Astrocyte of the hippocampus (primary cell): ENCODE measurements at places on chromosomes 1 and 21.
A peak's percentile ranks its signal among the peaks of the same experiment; 100 is the strongest.

DNA sequence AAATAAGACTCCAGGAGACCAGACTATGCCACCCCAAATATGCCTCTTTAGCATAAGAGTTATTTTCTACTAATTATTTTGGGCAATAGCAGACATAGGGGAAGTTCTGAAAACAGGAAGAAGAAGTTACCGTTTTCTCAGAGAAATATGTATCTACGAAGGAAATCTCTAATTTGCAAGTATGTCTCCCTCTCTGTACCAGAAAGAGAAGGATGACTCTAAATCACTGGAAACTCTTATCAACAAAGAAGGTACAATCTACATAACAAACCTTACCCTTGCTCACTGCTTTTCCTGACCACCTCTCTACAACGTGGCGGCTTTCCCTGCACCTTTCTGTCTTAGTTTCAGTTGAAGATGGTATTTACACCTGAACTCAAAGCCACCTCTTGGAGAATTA lies 49.0 kb downstream of the OMA1 start:
- no peak for DNase-seq

DNA sequence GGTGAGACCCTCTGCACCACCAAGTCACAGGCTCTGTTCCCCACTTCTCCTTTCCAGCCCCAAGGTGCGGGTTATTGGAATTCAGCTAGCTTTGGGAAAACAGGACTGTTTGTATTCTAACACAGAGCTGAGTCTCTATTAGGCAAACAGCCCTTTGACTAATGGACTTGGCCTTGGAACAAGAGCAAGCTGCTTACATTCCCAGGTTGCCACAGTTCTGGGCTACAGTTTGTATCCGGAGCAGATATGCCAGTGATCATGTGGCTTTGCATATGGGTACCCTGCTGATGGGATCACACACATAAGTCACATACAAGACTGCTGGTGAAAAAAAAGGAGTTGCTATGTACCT lies 110.5 kb upstream of the COA6 start:
- DNase-seq: peak; percentile 61

- DNase-seq: peak; percentile 81
These were observed 90.7 kb upstream of the VAMP3 start for GRCh38 chr1:7680207-7680954.

- no peak for DNase-seq
These were observed 10.2 kb downstream of the NFASC start for GRCh38 chr1:204880906-204881305.

DNA sequence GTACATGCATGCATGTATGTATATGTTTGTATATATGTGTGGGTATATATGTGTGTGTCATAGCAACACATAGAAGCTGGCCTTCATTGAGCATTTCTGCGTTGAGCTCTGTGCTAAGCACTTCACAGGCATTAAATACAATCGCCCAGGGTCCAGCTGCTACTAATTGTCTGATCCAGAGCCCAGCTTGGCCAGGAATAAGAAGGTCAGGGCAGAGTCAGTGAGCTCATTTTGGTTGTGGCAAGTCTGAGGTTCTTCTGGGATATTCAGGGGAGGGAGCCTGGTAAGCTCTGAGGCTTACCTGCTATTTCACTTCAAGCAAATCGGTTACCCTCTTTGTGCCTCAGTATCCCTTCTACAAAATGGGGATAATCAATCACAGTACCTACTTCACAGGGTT lies 59.6 kb downstream of the FOXO6 start:
- DNase-seq: no peak

DNA sequence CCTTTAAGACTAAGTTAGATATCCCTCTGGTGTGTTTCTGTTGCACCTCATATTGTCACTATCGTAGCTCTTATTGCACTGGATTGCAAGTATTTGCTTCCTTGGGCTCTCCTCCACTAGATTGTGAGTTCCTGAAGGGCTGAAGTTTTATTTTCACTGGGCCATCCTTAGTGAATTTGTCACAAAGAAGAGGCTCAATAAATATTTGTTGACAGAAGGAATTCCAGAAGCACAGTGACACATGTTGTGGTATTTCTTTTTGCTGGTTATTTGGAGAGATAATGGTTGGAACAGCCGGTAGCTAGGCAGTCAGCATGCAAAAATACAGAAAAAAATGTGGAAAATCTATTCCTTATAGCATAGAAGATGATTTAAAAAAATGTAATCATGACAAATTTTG lies 129.9 kb upstream of the ZRANB2 start:
- no peak for DNase-seq

DNA sequence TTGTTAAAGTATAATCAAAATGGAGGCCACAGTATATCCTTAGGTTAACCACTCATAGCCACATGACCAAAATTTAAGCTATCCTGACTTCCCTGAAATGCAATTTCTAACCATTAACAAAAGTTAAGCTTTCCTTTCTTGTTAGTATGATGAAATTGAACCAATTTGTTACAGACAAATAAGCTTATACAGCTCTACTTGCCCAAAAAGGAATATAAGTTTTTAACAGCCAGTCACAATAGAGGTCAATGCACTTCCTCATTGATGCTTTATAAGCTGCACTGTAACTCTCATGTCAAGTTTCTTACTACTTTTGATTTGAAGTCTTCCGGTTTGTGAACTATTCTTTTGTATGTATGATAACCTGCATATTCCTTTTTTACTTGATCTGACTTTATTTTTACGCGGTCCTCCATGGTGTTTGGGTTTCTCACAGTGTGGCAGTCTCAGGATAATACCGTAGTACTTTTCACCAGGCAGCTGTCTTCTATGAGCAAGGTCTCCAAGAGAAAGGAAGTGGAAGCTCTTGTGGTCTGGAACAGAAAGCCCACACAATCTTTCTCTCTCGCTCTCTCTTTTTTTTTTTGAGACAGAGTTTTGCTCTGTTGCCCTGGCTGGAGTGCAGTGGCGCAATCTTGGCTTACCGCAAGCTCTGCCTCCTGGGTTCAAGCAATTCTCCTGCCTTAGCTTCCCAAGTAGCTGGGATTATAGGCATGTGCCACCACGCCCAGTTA lies 331.6 kb downstream of the SRGAP2C start:
- no peak for DNase-seq

- no peak for DNase-seq
These were observed 19.5 kb downstream of the USP24 start for GRCh38 chr1:55195521-55196233.

- DNase-seq: peak; percentile 96
These were observed 49.0 kb downstream of the JAK1 start for GRCh38 chr1:64917328-64917861.

DNA sequence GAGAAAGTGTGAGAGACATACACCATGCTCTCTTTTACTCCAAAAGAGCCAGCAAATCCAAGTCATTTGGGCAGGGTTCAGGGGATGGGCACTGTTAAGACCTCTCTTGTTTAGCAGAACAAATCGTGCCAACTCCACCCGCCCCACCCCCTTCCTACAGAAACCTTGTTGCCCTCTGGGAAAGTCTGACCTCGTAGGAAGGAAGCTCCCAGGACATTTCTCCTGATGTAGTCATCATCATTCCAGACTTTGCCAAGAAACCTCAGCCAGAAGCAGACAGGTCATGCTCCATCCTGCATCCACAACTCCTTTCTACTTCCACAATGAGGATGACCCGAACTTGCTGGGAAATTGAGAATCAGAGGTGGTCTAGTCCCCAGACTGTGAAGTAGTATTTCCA lies 57.7 kb downstream of the UBE2T start:
- DNase-seq: peak; percentile 56

DNA sequence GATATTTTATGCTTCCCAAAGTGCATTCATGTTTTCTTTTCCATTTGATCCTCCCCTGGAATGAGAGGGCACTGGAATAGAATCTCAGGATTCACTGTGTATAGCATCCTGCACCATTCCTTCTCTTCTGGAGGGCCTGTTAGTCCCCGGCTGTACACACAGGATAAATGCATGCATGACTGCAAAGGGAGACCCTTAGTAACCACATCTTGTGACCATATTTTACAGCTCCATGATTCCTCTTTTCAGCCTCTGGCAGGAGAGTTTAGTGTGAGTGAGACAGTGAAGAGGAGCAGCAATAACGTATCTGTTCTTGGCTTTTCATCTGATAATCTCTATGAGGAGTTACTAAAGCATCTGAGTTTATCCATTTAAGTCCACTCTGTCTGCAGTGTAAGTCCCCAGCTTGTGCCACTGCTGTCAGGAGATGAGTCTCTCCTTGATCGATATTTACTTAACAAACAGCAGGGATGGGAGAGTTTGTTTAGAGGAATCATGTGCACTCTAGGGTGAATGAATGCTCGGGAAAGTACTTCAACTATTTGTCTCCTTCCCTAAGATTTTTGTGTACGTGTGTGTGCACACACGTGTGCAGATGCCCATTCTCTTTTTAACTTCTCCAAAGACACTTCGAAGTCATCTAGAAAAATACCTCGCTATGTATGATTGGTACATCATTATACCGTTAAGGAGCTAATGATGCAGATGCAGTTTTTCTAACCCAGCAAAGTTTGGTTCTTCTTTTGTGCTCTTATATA lies 41.1 kb downstream of the PROX1 start:
- DNase-seq: no peak

DNA sequence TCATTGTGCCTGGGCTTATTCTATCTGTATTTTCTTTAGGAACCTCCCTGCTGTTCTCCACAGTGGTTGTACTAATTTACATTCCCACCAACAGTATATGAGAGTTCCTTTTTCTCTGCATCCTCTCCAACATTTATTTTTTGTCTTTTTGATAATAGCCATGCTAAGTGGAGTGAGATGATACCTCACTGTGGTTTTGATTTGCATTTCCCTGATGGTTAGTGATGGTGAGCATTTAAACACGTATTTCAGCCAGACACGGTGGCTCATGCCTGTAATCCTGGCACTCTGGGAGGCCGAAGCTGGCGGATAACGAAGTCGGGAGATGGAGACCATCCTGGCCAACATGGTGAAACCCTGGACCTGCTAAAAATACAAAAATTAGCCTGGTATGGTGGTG lies 57.9 kb downstream of the SLAMF6 start:
- DNase-seq: no peak

DNA sequence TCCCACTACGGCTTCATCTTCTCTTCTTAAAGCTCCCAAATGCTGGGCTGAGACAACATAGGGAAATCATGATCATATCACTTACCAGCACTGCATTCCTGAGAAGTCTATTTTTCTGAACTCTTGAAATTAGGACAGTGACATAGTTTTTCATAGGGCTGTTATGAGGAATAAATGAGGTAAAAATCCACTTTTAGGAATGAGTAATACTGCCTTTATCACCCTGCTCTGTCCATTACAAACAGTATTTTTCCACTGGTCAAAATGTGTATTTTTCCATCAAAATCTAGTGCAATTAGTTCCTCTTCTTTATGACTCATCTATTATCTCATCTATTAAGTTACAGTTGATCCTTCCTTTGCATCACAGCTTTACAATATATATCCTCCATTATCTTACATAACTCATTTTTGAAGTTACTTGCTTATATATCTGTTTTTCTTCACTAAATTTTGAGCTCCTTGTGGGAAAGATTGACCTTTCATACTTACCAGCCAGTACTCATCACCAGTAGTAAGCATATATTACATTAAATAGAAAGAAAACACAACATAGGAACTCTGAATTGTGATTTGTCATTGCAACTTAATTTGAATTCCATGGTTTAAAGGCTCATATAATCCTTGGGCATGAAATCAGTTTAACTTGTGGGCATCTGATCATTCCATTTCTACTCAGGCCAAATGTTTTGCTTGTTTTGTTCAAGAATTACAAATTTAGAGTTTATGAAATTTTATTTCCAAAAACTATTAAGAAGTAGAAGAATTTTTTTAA lies 37.1 kb downstream of the PRRX1 start:
- DNase-seq: no peak

GRCh38 chr21:38114717-38115333 lies 142.0 kb upstream of the KCNJ15 start:
- no peak for DNase-seq

DNA sequence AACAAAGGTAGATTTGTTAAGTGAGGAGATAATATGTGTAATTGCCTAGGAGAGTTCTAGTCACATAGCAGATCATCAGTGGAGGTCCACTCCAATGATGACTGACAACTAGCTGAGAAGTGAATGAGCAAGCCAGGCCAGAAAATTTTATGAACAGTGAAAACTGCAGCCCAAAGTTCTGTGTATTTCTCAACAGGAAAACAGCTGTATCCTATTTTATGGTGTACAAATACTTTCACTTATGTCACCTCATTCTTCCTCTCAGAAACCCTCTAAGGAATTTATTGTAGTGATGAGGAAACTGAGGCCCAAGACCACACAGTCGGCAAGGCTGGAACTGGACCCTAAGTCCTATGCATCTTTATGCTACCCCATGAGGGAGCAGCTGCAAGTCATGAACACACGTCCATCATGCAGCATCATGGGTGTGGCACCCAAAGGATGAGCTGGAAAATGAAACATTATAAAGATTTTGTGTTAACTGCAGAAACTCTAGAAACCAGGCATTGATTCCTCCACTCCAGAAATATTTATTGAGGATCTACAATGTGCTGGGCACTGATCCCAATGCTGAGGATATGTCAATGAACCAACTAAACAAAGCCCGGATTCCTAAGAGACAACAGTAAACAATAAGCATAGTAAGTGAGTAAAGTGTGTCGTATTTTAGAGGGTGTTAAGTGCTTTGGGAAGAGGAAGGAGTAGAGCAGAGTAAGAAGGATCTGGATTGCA lies 99.5 kb upstream of the DUSP10 start:
- no peak for DNase-seq

GRCh38 chr21:21845901-21846300 lies 847.7 kb downstream of the NCAM2 start:
- no peak for DNase-seq

- no peak for DNase-seq
These were observed 213.2 kb upstream of the TMEM51 start for GRCh38 chr1:14940285-14940870.

DNA sequence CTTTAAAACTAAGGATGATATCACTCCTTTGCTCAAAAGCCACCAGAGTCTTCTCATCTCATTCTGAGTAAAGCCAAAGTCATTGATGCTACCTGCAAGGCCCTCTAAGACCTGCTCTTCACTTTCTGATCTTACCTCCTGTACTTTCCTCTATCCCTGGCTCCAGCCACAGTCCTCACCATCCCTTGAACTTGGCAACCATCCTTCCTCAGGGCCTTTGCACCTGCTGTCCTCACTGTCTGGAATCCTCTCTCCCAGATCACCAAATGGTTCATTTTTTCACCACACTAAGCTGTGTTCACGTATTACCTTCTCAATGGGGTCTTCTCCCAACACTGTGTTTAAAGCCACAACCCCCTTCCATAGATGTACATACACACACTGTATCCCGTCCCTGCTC lies 4.3 kb upstream of the PHLDA3 start:
- DNase-seq: no peak

DNA sequence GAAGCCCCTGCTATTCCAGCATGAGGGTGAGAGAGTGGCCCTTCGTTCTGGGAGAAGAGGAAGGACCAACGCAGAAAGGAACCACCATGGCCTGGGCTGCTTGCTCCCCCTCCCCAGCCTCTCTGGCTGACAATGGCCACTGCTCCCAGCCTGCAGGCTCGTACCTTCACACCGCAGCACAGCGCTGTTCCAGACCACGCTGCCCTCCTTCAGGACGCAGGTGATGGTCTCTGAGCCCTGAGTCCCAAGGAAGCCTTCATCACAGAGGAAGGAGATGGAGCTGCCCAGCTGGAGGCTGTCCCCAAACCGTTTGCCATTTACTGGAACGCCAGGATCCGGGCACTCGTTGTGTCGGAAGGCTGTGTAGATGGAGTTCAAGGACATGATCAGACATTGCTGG lies 124.9 kb upstream of the HMGB4 start:
- no peak for DNase-seq
